ENCODE measurements at places on chromosomes 7 and 10. TPM values are rescaled to one million over a fixed set of nuclear protein-coding genes. Genes with fewer than 3 reads are reported as not detected.

DNA sequence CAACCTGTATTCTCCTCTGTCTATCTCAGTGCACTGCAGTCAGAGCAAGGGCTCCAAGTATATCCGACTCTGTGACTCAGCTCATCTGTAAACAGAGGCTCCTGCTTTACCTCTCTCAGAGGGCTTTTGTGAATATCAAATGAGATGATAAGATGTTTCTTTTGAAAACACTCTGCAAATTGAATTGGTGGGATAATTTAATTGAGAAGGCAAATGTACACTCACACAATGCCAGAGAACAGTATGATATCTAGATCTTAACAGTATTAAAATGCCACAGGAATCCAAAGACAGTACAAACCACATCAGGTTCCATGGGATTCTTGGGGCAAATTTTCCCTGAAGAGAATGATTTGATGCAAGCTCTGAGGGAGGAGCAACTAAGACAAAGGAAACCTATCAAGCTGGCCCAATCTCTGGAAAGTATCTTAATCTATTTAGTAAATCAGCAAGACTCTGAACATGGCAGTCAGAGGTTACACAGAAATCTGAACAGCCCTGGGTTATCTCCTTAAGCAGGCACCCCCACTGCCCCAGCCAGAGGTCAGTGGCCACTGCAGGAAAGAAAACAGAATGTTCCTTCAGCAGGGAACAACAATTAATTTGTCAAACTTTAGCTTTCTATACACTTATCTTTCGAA lies 45.9 kb downstream of the DOCK4 start:
- no peak for DNase-seq

GRCh38 chr10:132787495-132788179 lies 1.7 kb upstream of the NKX6-2 start:
- DNase-seq, result no peak

- DNase-seq, result no peak
Observed at GRCh38 chr7:48090095-48090805, 1.2 kb downstream of the UPP1 start.

The DNAH11 gene
- 6.5 TPM for polyA plus RNA-seq

The FAM25A gene
- not detected for polyA plus RNA-seq

DNA sequence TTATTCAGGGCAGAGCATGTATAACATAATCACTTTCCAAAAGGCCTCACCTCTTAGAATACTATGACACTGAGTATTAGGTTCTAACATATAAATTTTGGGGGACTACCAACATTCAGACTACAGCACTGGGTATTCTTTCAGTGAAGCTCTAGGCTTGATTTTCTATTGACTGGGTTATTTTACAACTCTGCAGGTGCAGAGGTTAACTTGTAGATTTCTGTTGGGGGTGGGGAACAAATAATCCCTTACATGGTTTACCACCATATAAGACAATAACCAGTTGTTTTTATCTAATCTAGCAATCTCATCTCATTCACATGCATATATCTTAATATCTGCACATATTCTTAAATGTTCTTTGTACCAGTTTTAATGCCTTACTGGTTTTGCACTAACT lies 73.9 kb downstream of the ATE1 start:
- no peak for DNase-seq

DNA sequence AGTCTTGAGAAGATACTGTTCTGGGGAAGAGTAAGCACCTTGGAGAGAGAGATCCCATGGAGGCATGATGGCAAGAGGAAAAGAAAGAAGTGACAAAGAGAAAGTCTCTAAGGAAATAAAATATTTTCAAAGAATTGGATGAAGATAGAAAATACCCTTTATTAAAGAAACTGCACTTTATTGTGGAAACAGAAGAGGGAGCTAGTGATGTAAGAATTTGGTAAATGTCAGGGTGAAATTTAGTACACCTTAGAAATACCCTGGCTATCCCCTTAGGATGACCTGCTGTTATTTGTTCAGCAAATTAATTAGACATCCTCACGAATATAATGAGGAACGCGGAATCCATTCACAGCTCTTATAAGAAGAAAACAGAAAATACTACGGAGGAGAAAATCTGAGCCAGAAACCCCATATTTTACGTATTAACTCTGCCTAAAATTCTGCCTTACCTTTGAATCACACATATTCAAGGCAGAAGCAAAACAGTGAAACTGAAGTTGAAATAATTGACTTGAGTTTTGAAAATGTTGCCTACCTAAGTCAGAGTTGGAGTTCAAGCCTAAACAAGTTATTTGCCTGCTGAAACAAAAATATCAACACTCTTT lies 90.7 kb downstream of the TFPI2 start:
- DNase-seq, result no peak

DNA sequence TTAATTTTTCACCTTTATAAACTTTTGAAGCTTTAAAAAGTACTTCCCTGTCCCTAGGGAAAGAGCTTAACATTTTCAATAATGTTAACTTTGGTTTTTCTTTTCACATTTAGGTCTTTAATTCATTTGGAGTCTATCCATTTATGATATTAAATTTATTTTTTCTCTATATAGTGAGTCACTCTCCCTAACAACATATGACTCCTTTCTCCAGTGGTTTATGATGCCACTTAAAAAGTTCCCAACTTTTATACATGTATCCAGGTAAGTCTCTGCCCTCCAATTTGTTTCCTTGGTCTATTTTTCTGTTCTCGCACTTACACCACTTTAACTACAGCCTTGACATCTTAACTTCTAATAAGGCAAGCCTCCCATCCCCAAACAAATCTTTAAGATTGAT lies 3.5 kb downstream of the CACUL1 start:
- DNase-seq, result no peak

DNA sequence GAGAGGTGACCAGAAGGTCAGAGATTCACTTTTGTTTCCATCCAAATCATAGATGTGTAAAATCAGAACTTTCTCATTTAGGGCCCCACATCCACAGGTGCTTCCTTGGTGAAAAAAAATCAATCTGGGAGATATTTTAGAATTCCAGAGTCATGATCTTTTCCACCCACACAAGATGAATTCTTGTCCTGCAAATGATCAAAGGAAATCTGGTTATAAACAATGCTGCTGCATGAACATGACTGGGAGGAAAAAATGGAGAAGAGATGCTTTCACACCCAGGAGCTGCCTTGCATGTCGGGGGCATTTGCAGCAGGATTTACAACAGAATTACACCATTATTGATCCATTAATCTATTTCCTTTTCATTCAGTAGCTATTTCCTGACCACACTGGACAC lies 106.5 kb upstream of the TMEM72 start:
- DNase-seq, result no peak

Data from right lung (tissue), 10 donors.